Dermis blood vessel endothelial cell (primary cell): ENCODE measurements at places on chromosomes 11 and 22. TPM values are rescaled to one million over a fixed set of nuclear protein-coding genes. Genes with fewer than 3 reads are reported as not detected.

- no peak for DNase-seq
Observed at GRCh38 chr11:95794086-95794485, 3.8 kb downstream of the CEP57 start.

GRCh38 chr11:76296731-76297542, 84.0 kb downstream of the THAP12 start:
- DNase-seq, result no peak

SMTNL1 gene
- not detected in 2 replicates for total RNA-seq

DNA sequence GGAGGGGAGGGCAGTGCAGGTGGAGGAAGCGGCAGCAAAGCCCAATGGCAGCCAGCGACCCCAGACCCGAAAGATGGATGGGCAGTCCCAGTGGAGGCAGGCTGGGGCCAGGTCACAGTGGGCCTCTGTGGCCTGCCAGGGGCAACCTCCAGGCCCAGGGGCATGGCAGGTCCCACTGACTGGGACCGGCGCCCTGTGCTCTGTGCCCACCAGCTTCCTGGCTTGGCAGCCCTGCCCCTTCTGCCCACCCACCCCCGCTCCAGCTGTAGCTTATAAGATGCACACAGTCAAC, 4.3 kb upstream of the KCNK7 start:
- DNase-seq, result no peak

DNA sequence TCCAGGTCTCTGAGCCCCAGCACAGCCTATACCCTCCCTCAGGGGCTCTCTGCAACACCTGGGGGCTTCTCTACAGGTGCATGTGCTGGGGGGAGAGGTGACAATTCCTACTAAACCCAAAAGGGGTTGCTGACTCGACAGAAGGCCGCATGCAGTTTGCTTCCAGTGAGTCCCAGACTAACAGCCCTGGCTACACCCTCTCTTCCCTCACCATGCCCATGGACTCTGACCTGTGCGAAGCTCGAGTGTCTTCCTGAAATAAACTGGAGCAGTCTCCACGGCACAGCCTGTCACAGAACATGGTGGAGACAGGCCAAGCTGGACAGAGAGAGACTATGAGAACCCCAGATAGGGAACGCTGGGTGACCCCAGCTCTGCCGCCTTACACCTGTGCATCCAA, 16.6 kb downstream of the PLEKHA7 start:
- DNase-seq, result no peak

DNA sequence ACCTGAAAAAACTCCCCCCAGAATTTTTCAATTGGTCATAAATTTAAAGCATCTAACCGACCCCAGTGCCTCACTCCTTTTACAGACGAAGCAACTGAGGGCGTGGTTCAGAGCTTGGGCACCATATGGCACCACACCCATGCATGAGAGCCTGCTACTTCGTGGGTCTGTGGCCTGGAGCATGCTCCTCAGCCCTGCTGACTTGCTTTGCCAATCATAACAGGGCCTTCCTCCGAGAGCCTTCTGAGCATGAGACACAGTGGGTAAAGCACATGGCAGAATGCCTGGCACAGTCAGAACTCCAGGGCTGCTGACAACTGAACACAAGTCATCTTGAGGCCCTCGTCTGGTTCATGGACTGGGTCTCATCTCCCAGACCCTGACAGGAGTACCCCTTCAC, 33.3 kb downstream of the HIRA start:
- no peak for DNase-seq

DNA sequence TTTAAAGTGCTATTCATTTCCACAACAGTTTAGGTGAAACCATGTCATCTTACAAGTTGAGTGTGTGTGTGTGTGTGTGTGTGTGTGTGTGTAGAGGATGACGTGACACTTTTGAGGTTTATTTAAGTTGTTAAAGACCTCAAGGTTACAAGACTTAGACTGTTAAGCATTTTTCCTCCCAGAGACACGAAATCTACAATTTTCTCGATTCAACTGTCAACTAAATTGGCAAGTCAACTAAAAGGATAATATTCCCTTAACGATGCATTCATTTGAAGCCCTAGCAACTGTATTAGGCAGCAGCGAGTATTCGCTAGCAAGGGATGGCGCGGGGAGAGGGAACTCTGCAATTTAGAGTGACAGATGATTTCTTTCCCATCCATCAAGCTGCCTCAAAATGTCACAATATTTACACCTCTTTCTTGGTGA, 17.6 kb upstream of the BDNF start:
- DNase-seq, result no peak

TMPRSS13 gene
- total RNA-seq, result not detected in 2 replicates

- no peak for DNase-seq
Observed at GRCh38 chr11:67020949-67021348, 2.0 kb upstream of the SYT12 start.

SMIM35 gene
- not detected in 2 replicates for total RNA-seq

VPS37C gene
- 9.7 and 14.1 TPM in 2 replicates for total RNA-seq

DNA sequence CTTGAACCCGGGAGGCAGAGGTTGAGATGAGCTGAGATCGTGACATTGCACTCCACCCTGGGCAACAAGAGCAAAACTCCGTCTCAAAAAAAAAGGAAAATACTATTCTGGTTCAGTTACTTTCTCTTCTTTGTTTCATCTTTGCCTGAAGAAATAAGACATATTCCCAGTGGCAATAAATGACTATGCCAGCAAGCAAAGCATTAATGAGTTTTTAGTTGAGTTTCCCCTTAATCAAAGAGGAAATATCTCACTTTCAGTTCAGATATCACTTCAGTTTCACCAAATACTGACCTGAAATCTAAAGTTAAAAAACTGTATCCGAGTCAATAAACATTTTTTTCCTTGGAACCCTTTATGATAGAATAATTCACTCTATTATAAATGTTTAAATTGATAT, 10.4 kb downstream of the PISD start:
- no peak for DNase-seq

DRICH1 gene
- 0.05 and 0.17 TPM in 2 replicates for total RNA-seq

DNA sequence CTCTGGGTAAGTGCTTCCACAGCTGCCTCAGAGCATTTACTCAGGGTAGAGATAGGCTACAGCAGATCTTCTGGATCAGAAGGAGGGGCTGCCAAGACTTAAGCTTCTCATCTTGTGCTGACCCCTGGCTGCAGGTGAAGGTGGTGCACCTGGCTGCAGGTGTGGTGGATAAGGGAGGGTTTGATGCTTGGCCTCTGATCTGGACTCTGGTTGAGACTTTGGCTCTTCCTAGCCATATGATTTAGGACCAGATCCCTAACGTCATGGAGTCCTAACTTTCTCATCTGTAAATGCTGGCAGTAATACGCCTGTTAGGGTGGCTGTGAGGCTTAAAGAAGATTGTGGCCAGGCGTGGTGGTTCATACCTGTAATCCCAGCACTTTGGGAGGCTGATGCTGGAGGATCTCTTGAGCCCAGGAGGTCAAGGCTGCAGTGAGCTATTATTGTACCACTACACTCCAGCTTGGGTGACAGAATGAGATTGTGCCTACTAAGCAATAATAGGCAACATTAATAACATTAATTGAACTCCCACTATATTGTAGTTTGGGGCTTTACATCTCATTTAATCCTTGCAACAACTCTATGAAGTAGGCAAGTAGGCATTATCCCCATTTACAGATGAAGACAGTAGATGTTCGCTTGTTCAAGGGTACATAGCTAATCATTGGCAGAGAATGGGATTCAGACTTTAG, 10.7 kb downstream of the DTX4 start:
- no peak for DNase-seq

DNA sequence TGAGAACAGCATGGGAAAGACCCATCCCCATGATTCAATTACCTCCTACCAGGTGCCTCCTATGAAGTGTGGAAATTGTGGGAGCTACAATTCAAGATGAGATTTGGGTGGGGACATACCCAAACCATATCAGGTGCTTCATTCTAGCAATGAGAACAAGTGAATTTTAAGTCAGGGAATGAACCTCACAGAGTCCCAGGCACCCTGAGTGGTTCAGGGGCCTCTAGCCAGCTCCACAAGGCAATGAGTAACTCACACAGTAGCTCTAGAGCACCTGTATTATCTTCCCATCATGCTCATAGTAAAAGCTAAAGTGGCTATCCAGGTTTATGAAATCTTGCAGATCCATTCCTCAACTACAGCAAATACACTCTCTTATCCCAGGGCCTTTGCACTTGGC, 13.1 kb upstream of the ACCSL start:
- DNase-seq, result no peak

- no peak for DNase-seq
Observed at GRCh38 chr11:21174781-21175180, 505.4 kb downstream of the NELL1 start.
